Inflammatory macrophage (primary cell): ENCODE measurements at places on chromosomes 16 and 17.

GRCh38 chr17:13420878-13421277, 180.9 kb downstream of the HS3ST3A1 start:
- peak; percentile 25 for DNase-seq

DNA sequence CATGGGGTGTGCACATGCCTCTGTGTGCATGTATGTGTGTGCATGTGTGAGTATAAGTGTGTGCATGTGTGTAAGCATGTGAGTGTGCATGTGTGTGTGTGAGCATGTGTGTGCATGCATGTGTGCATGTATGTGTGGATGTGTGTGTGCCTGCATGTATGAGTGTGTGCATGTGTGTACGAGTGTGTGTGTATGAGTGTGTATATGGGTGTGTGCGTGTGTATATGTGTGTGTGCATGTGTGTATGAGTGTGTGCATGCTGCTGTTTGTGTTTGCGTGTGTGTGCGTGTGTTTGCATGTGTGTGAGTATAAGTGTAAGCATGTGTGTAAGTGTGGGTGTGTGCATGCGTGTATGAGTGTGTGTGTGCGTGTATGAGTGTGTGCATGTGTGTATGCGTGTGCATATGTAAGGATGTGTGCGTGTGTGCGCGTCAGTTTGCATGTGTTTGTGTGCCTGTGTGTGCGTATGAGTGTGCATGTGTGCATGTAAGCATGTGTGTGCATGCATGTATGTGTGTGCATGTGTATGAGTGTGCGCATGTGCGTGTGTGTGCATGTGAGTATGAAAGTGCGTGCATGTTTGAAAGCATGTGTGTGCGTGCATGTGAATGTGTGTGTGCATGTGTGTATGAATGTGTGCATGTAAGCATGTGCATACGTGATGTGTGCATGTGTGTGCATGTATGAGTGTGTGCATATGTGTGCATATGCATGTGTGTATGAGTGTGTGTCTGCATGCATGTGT, 8.6 kb downstream of the TPSD1 start:
- no peak for DNase-seq

GRCh38 chr17:46850688-46851028, 725 bp upstream of the WNT9B start:
- no peak for DNase-seq

GRCh38 chr17:1753767-1754429, 8.0 kb upstream of the SERPINF1 start:
- peak; percentile 37 for DNase-seq

GRCh38 chr17:64107500-64108236, 22.3 kb downstream of the ERN1 start:
- no peak for DNase-seq

- DNase-seq: peak; percentile 76
Observed at GRCh38 chr17:4162775-4163466, 19.9 kb downstream of the CYB5D2 start.

GRCh38 chr16:67406111-67406971, 9.9 kb downstream of the ZDHHC1 start:
- DNase-seq: no peak

- no peak for DNase-seq
Observed at GRCh38 chr16:35440875-35441274, 1981.5 kb downstream of the TP53TG3F start.
